ENCODE measurements at places on chromosomes 7 and 10.

DNA sequence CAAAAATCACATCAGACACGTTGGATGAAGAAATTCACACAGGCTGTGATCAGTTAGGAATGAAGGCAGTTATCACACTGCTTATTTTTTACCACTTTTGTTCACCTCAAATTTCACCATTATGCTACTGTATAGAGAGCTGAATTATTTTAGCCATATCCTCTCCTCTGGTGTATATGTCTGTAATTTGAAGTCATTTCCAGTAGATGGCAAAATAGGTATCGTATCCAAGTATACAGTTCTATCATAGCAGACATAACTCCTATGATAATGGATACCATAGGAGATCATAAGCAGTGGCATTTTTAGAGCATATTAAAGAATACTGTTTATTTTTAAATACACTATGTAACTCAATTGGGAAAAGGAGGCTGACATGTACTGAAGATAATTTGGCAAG, 909.7 kb downstream of the DNAJB9 start:
- DNase-seq, result peak; percentile 14

DNA sequence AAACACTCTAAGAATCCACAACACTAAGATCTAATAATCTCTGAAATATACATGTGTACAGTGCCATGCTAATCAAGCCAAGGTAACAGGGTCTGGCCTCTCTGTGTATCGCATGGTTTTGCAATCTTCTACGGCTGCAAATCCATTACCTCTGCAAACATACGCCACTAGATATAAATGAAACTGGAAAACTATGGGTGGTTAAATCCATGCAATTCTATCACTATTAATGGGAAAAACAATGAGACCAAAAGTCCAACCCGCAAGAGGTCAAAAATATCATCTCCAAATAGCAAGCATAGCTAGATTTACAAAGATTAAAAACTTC, 23.0 kb downstream of the SGCE start:
- DNase-seq, result no peak

DNA sequence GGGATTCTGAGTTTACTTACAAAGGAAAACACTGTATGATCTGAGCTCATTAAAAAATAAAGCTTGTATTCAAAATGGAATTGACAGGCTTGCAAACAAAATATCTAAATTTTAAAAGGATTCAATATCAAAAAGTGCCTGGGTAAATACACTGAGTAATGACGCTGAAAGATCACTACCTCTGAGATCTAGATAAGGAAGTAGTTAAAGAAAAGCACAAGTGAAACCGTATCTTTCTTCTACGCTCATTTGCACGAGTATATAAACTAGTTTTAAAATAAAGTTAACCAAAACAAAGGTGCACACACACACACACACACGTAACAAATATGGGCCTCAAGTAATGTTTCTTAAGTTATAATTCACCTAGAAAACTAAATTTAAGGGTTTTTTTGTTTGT, 93.4 kb downstream of the SNX13 start:
- no peak for DNase-seq

GRCh38 chr7:91239171-91239604, 25.0 kb upstream of the FZD1 start:
- DNase-seq, result no peak

DNA sequence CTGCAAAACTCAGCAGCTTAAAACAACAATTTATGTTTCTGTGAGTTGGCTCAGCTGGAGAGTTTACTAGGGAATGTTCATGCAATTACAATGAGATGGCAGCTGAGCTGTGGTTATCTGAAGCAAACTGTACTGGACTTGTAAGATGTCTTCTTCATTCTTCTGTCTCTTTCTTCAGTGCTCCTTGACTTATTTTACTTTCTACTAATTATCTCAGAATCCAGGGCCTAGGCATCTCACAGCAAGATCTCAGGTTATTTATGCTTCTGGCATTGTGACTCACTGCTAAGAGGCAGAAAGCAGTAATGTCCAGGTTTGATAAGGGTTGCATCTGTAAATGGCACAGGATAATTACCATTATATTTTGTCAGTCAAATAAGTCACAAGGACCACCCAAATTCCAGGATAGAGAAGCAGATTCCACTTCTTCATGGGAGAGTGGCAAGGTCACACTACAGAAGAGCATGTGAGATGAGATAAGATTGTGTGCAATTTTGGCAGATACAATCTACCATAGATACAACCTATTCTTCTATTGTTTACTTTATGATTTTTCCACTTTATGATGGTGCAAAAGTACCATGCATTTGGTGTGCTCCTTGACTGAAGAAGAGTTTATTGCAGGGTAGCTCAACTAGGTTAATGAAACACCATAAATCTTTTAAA, 16.8 kb downstream of the VIM start:
- no peak for DNase-seq

- no peak for DNase-seq
These were observed 396.7 kb downstream of the TNS3 start for GRCh38 chr7:47185170-47185569.

- DNase-seq, result no peak
These were observed 229.1 kb upstream of the SHH start for GRCh38 chr7:156041398-156041797.

DNA sequence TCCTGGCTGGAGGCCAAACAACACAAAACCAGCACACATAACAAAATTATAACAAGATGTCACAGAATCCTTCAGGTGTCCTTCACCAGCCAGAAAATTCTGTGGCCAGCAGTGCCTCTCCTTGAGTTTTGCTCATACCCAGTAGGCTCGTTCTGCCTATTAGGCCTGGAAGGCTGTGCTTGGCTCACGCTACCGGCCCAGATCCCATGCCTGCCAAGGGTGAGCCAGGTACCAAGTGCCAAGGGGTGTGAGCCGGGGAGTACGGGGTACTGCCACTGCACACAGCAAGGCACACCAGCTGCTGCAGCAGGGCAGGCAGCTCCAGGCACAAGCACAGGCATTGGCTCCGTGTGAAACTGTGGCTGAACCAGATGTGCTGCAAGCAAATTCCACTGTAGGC, 1562.0 kb downstream of the REEP3 start:
- no peak for DNase-seq

Measured in NCI-H510A treated with DMSO at 0.1 percent for 48 hours (cell line).